Vein endothelial cell (primary cell): ENCODE measurements at places on chromosomes 11 and 22. TPM values are rescaled to one million over a fixed set of nuclear protein-coding genes. Genes with fewer than 3 reads are reported as not detected.

The HEPHL1 gene
- under 0.01 TPM in 2 replicates for total RNA-seq

The PRR5L gene
- total RNA-seq, result 9.5 and 26.5 TPM in 2 replicates

The MARK2 gene
- total RNA-seq, result 23.2 and 25.9 TPM in 2 replicates

The SLC37A4 gene
- 17.7 and 27.4 TPM in 2 replicates for total RNA-seq

The ANKK1 gene
- under 0.01 TPM in 1 of 2 replicates, not detected in the other for total RNA-seq

The FBLN1 gene
- 0.29 and 0.65 TPM in 2 replicates for total RNA-seq

The SLC15A3 gene
- 3.2 and 5.6 TPM in 2 replicates for total RNA-seq

The NLRP10 gene
- total RNA-seq, result 0.38 TPM in 1 of 2 replicates, not detected in the other

The CUL5 gene
- 36.9 and 45.2 TPM in 2 replicates for total RNA-seq

The CYP2D6 gene
- total RNA-seq, result under 0.01 and 0.10 TPM in 2 replicates

The MMP26 gene
- not detected in 2 replicates for total RNA-seq

The TRIM34 gene
- 11.3 and 13.1 TPM in 2 replicates for total RNA-seq

The CD3E gene
- 0.33 TPM in 1 of 2 replicates, not detected in the other for total RNA-seq

The TSSK2 gene
- not detected in 2 replicates for total RNA-seq

The DEAF1 gene
- total RNA-seq, result 59.0 and 85.3 TPM in 2 replicates

The ARFIP2 gene
- total RNA-seq, result 57.9 and 65.0 TPM in 2 replicates

The TMEM45B gene
- total RNA-seq, result 0.10 and 0.33 TPM in 2 replicates

The CCDC85B gene
- 75.8 and 112 TPM in 2 replicates for total RNA-seq

The KDM4E gene
- not detected in 2 replicates for total RNA-seq

The ART5 gene
- total RNA-seq, result not detected in 2 replicates

The IGF2 gene
- total RNA-seq, result 17.8 and 22.2 TPM in 2 replicates

The PTPN5 gene
- total RNA-seq, result not detected in 2 replicates

The MRGPRE gene
- total RNA-seq, result not detected in 2 replicates

The POU2AF2 gene
- total RNA-seq, result not detected in 2 replicates

The TMEM179B gene
- total RNA-seq, result 29.1 and 36.3 TPM in 2 replicates

The HORMAD2 gene
- not detected in 2 replicates for total RNA-seq

The MS4A10 gene
- not detected in 2 replicates for total RNA-seq

The MOGAT2 gene
- not detected in 2 replicates for total RNA-seq

The FREY1 gene
- 2.6 and 3.5 TPM in 2 replicates for total RNA-seq
